ENCODE measurements at places on chromosomes 2 and 18. TPM values are rescaled to one million over a fixed set of nuclear protein-coding genes. Genes with fewer than 3 reads are reported as not detected.

DNA sequence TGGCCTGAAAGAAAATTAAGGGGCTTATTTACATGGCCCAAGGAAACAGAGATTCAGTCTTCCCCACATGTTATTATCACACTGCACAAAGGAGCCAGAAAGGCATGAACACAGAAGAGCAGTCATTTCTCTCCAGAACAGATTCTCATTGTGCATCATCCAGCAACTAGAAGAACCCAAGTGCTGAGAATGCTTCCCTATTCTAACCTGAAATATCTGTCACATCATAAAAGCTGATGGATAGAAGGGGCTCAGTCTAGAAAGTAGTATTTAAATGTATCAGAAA lies 145.8 kb downstream of the TMEM163 start:
- no peak for DNase-seq

DNA sequence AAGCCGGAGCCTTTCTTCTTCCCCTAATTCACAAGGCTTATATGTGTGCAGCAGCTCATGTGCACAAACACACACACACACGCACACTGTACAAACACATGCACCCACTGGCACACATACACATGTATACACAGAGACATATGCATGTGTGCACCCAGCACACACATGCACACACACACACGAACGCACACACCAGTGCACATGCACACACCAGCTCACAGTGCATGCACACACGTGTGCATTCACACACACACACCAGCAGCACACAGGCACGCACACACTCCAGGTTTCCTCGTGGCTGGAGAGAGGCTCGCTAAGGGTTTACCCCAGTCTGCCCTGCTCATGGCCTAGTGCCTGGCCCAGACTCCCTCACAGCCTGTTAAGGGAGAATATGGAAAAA lies 234.0 kb downstream of the EIPR1 start:
- DNase-seq = no peak

- DNase-seq = no peak
Observed at GRCh38 chr18:9792565-9793245, 84.6 kb downstream of the RAB31 start.

- DNase-seq = no peak
Observed at GRCh38 chr2:154158101-154158500, 286.4 kb downstream of the GALNT13 start.

RUFY4 gene
- not detected for total RNA-seq

CELF4 gene
- total RNA-seq = 1.2 TPM

Measured in upper lobe of right lung (tissue), 1 donor.